ENCODE measurements at places on chromosomes 7 and 10. TPM values are rescaled to one million over a fixed set of nuclear protein-coding genes. Genes with fewer than 3 reads are reported as not detected.

- no peak overlapping the region for H3K27ac ChIP-seq
- DNase-seq: no peak
- H3K4me1 ChIP-seq: no peaks in the 10 kb centered on the region
- H3K4me3 ChIP-seq: no peak overlapping the region
Measured at GRCh38 chr10:99807786-99808185, 25.3 kb downstream of the ABCC2 start.

DNA sequence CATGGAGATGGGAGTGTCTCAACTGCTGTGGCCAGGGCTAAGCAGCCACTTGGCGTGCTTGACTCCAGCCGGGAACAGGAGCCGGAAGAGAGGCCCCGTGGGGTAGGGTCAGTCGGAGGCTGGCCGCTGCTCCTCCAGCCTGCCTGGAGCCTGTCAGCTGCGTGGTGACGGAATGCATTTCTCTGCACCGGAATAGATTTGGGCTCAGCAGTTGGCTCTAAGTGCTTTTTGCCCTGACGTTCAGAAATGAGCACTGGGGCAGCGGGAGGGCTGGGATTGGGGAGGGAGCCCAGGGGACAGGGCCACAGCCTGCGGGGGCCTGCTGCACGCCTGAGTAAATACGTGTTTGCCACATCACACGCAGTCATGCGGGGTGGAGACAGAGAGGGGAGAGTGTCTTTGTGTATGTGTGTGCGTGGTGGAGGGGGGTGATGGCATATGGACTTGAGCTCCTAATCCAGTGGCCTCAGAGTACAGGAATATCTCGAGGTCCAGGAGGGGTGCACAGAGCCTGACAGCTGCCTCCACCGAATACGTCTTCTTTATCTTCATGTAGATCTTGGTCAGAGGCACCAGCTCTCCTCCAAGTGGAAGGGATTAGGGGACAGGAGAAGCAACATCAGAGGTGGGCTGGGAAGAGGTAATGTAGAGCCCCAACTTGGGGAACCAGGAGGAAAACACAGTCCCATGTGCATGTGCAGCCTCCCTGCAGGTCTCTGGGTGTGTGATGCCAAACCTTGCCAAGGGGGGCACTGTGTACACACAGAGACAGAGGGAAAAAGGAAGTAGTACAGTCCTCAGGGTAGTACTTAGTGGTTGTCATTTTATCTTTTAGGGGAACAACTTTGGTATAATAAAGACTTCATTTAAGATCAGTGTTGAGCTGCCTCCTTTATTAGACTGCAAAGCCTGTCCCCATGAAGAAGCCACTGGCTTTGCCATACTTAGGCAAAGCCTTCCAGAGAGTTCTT lies 151.4 kb downstream of the CDH23 start:
- DNase-seq: peak; percentile 51
- H3K36me3 ChIP-seq: no peaks in the 10 kb centered on the region
- no peaks in the 10 kb centered on the region for H3K27me3 ChIP-seq
- no peak overlapping the region for H3K27ac ChIP-seq
- no peak overlapping the region for H3K4me3 ChIP-seq

GRCh38 chr10:113552701-113553100 lies at the start of gene HABP2:
Gene HABP2, plus strand, starts transcription at chr10:113553053. Its CDS starts 69 bp downstream, at chr10:113553122.
- no peaks in the 10 kb centered on the region for H3K4me1 ChIP-seq
- H3K36me3 ChIP-seq: no peaks in the 10 kb centered on the region
- no peak for DNase-seq

DNA sequence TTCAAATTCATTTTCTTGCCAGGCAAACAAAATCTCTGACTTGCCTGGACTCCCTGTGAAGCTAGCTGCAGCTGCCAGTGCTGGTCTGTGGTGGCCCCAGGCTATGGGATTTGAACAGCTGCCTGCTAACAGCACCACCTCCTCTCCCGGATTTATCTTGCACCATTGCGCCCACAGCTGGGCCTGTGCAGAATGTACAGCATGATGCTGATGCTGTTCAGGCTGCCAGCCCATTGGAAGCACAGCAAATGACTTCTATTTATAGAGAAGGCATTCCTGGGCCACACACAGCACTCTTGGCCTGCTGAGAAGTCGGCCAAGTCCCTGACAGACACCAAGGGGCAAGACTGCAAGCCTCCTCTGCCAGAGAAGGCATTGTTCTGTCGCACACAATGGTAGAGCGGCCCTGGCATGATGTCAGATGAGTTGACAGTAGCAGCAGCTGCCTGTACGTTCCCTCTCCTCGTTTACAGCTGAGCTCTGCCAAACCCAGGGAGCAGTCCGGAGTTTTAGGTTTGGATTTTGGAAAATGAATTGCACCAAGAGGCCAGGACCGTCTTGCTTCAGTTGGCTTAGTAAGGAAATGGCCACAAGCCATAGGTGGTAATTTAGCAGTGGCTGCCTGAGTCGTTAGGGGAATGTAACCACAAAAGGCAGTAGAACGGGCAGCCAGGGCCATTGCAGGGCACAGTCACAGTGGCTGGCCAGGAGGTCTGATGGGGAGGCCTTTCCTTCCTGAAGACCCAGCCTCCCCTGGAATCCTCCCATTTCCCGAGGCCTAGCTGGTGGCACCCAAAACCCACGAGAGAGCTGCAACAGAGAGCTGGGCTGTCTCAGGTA lies 38.5 kb downstream of the MTURN start:
- no peak for DNase-seq
- H3K4me1 ChIP-seq: no peaks in the 10 kb centered on the region
- no peak overlapping the region for H3K27ac ChIP-seq
- no peaks in the 10 kb centered on the region for H3K36me3 ChIP-seq
- H3K4me3 ChIP-seq: no peak overlapping the region

CYP3A5 gene
- total RNA-seq: not detected

DNA sequence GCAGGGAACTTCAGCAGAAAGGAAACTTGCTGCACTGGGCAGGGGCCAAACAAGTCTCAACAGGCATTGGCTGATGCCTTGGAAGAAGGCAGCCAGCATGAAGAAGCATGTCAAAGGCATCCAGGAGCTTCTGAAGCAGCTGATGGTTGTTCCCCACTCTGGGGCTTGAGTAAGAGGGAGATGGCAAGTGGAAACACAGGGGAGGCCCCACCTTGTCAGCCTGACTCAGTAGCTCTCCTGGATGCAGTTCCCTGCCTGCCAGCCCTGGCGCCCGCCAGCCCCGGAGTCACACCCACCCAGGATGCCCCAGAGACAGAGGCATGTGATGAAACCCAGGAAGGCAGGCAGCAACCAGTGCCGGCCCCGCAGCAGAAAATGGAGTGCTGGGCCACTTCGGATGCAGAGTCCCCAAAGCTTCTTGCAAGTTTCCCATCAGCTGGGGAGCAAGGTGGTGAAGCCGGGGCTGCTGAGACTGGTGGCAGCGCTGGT lies 96.5 kb downstream of the TACC2 start:
- no peak for DNase-seq
- no peaks in the 10 kb centered on the region for H3K4me1 ChIP-seq
- no peak overlapping the region for H3K4me3 ChIP-seq
- H3K36me3 ChIP-seq: no peaks in the 10 kb centered on the region

VWA2 gene
- total RNA-seq: not detected

OR13A1 gene
- total RNA-seq: not detected

DNA sequence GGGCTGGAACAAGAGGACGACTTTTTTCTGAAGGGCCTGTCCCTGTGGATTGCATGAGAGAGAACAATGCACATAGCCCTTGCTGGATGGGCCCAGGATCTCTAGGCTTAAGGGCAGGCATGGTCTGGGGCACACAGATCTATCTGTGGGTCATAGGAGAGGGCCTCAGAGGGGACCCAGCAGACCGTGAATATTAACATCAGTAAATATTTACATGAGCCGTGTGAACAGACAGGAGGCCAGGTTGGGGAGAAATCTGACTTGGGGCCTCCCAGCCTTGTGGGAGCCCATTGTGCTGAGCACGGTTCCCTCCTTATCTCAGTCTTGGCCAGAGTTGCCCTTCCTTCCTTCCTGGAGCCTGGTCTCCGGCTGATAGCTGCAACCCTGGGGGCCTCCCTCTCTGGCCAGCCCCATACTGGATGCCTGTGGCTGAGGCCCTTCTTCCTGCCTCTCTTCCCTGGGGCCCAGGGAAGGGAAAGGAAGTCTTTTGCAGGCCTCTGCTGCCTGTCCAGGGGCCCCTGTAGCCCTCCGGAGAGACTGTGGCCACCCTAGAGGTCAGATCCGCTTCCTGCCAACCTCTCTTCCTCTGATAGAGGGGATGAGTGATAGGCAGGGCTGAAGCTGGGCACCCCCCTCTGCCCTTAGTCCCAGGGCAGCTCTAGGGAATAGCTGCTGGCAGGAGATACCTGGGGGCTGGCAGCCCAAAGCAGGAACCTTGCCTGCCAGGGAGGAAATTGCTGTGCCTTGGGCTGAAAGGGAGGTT lies 44.5 kb upstream of the TRIM8 start:
- peaks cover 7% of the 10 kb centered on the region for H3K36me3 ChIP-seq
- DNase-seq: no peak
- H3K27me3 ChIP-seq: no peaks in the 10 kb centered on the region
- no peak overlapping the region for H3K4me3 ChIP-seq
- H3K4me1 ChIP-seq: peaks cover 2% of the 10 kb centered on the region
- H3K27ac ChIP-seq: no peak overlapping the region

PI4K2A gene
- 8.5 TPM for total RNA-seq

MSANTD7 gene
- total RNA-seq: 22.9 TPM

- no peaks in the 10 kb centered on the region for H3K4me1 ChIP-seq
- H3K36me3 ChIP-seq: no peaks in the 10 kb centered on the region
- peaks cover 2% of the 10 kb centered on the region for H3K27me3 ChIP-seq
- no peak overlapping the region for H3K4me3 ChIP-seq
Measured at GRCh38 chr7:108181073-108181985, 51.2 kb upstream of the LAMB4 start.

LRIT1 gene
- total RNA-seq: not detected

DNA sequence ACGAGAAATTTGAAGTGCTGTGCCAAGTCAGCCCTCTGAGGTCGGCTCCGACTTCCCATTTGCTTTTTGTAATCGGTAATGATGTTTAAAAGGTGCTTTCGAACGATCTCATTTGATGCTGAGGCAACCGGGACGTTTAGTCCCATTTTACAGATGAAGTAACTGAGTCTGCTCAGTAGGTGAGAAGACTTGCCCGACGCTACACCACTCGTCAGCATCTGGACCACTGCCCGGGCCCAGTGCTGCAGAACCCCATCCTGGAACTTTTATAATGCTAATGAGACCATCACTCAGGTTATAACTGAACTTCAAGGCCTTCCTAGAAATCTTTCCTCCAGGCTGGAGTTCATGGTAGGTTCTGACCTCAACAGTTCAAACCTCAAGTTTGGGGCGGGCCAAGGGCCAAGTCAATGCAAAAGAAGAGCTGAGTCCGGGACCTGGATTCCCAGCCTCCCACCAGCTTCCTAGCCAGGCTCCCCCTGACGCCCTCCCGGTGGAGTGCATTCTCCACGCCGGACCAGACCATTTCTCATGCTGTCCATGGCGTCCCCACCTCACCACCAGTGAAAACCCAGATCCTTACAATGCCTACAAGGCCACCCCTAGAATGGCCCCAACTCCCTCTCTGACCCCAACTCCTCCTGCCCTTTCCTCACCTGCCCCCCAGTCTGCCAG lies 699 bp upstream of the PDLIM1 start:
- H3K27ac ChIP-seq: no peak overlapping the region
- DNase-seq: no peak
- H3K27me3 ChIP-seq: peaks cover 54% of the 10 kb centered on the region
- H3K4me1 ChIP-seq: peaks cover 16% of the 10 kb centered on the region

DNA sequence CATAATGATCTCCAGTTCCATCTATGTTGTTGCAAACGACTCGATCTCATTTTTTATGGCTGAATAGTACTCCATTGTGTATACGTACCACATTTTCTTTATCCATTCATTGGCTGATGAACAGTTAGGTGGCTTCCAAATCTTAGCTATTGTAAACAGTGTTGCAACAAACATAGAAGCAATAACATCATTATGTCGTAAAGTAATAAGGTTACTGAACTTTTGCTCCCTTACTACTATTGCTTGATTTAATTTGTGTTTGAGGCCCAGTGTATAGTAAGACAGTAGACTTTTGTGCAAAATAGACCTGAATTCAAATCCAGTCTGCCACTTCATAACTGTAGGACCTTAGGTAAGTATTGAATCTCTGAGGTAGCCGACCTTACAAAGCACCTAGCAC lies 200.1 kb upstream of the CELF2 start:
- no peak overlapping the region for H3K27ac ChIP-seq
- no peak overlapping the region for H3K4me3 ChIP-seq
- H3K36me3 ChIP-seq: no peaks in the 10 kb centered on the region

GRCh38 chr7:24555719-24556118 lies 17.5 kb upstream of the PALS2 start:
- H3K36me3 ChIP-seq: no peaks in the 10 kb centered on the region
- DNase-seq: no peak
- H3K27ac ChIP-seq: no peak overlapping the region
- H3K4me3 ChIP-seq: no peak overlapping the region

DNA sequence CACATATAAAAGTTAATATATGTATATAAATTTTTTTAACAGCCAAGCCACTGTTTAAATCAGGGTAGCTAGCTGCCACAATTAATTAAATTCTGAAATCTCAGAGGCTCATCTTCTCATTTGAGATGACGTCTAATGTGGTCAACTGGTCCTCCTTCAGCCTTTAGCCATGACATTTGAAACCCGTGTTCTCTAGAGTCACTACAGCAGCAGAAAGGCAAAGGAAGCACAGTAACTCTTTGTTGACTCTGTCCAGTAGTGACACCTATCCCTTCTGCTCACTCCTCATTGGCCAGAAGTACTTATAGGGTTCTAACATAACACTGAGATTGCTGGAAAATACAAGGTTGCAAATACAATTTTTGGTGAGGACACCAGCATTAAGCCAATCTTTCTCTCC lies 555.5 kb downstream of the ETV1 start:
- H3K27ac ChIP-seq: no peak overlapping the region
- no peak for DNase-seq
- H3K4me1 ChIP-seq: no peaks in the 10 kb centered on the region
- H3K27me3 ChIP-seq: no peaks in the 10 kb centered on the region
- H3K4me3 ChIP-seq: no peak overlapping the region

- no peaks in the 10 kb centered on the region for H3K36me3 ChIP-seq
- DNase-seq: no peak
- H3K4me1 ChIP-seq: no peaks in the 10 kb centered on the region
- no peaks in the 10 kb centered on the region for H3K27me3 ChIP-seq
- no peak overlapping the region for H3K4me3 ChIP-seq
- H3K27ac ChIP-seq: no peak overlapping the region
Measured at GRCh38 chr10:76408646-76409045, 977.2 kb downstream of the LRMDA start.

GRCh38 chr10:109668154-109668665 lies 255.1 kb downstream of the XPNPEP1 start:
- H3K36me3 ChIP-seq: no peaks in the 10 kb centered on the region
- no peaks in the 10 kb centered on the region for H3K27me3 ChIP-seq
- H3K4me1 ChIP-seq: no peaks in the 10 kb centered on the region
- H3K4me3 ChIP-seq: no peak overlapping the region

DNA sequence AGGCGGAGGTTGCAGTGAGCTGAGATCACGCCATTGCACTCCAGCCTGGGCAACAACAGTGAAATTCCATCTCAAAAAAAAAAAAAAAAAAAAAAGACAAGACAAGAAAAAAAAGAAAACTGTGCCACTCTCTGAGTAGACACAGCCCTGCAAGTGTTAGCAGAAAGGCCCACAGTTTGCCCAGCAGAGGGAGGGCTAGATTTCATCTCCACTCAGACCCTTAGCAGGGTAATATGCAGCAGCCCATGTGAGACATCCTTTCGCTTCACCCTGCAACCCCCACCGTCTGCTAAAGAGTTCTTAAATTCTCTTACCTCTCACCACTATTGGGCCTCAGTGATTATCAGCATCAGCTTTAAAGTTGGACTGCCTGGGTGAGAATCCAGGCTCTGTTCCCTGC lies 38.2 kb downstream of the CTNNA3 start:
- H3K27me3 ChIP-seq: peaks cover 9% of the 10 kb centered on the region
- no peak overlapping the region for H3K27ac ChIP-seq
- H3K36me3 ChIP-seq: no peaks in the 10 kb centered on the region
- H3K4me1 ChIP-seq: no peaks in the 10 kb centered on the region
- DNase-seq: no peak

All from activated CD4-positive, alpha-beta T cell treated with anti-CD3 and anti-CD28 coated beads for 36 hours (primary cell).